BE2C (cell line): ENCODE measurements at places on chromosomes 12 and 14.
A peak's percentile ranks its signal among the peaks of the same experiment; 100 is the strongest.

GRCh38 chr14:105473033-105473676 lies 1.5 kb upstream of the CRIP2 start:
- peak; percentile 80 for DNase-seq

GRCh38 chr12:14850929-14851663 lies 7.8 kb upstream of the ART4 start:
- no peak for DNase-seq

GRCh38 chr12:13630354-13630753 lies 351.0 kb downstream of the GRIN2B start:
- no peak for DNase-seq

DNA sequence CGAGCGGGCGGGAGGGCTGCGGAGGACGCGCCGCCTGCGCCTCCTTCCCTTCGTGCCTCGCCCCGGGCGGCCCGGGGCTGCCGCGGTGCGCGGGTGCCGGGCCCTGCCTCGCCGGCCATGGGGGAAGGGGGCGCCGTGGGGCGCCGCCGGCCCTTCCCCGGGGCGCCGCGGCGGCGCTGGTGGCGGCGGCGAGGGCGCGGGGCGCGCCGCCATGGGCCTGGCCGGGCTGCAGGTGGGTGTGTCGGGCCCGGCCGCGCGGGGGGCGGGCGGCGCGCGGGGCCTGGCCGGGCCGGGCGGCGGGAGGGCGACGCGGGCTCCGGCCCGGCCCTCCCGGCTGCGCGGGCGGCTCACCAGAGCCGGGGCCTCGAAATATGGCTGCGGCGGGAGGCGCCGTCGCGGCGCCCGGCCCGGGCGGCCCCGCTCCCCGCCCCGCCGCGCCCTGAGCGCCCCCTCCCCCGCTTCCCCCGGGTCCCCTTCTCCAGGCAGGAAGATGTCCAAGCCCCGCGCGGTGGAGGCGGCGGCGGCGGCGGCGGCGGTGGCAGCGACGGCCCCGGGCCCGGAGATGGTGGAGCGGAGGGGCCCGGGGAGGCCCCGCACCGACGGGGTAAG lies 5.1 kb downstream of the KMT5A start:
- DNase-seq: peak; percentile 32

- DNase-seq: no peak
These were observed 144.5 kb upstream of the FBXO33 start for GRCh38 chr14:39576736-39577135.

- DNase-seq: no peak
These were observed 1278.4 kb upstream of the FLRT2 start for GRCh38 chr14:84251411-84252115.

DNA sequence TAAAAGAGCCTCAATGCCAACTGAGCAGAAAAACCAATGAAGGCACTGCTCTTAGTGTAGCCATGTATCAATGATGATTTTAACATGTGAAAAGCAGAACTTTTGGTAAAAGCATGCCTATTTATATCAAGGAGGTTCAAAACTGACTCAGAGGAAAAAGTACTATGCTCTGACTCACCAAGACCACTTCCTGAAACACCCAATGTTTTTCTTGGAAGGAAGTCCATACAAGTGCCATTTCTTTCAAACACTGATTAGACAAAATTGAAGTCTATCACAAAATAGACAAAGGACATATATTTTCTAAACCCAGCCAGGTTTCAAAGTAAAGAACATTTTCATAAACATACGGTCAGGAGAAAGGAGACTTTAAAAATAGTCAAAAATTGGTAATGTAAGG lies 88.6 kb downstream of the EPS8 start:
- DNase-seq: no peak

- peak; percentile 87 for DNase-seq
These were observed 39.0 kb downstream of the ACTN1 start for GRCh38 chr14:68939893-68940613.

- no peak for DNase-seq
These were observed 102.9 kb upstream of the RFLNA start for GRCh38 chr12:124191966-124192365.

GRCh38 chr12:92596383-92596782 lies 106.4 kb upstream of the PLEKHG7 start:
- DNase-seq: no peak

DNA sequence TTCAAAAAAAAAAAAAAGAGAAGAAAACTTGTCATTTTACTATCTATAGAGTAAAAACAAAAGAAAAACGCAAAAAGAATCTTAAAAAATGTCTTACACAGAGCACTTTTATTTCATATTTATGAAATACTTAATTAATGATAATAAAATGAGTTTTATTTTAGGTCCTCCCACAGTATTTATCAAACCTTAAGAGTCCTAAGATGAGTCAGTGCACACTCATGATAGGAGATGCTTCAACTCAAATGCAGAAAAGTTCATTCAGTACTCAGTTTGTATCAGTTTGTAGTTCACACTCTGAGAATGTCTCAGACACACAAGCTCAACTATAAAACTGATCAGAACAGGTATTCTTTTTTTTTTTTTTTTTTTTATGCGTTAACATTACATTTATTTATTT lies 41.7 kb downstream of the TRIM9 start:
- no peak for DNase-seq

DNA sequence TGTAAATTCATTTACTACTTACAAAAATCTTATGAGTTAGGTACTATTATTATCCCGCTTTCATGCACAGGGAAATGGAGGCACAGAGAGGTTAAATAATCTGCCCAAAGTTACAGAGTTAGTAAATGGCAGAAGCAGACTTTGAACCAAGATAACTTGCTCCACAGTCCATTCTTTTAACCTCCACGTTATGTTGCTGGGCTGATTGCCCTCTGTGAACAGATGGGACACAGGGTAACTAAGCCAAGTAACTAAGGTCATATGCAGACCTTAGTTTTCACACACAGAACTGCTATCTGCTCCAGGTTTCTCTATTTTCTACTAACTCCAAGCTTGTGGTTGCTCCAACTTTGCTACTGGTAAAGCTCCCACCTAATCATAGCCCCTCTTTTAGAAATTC lies 147.1 kb upstream of the IFNG-AS1 start:
- DNase-seq: no peak

DNA sequence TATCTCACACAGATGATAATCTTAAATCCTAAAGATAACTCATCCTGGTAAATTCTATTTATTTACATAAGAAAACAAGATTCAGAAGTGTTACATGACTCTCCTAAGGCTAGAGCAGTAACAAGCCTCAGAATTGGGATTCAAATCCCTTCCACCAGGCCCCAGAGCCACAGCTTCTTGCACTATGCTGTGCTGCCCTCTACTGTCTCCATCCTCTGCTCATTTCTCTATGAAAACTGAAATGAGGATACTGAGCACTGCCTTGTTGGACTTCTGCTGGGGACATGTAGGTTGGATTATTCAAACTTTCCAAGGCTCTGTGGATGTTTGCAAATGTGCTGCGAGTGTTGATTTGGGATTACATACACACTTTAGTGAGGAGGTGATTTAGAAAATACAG lies 23.5 kb upstream of the C12orf50 start:
- DNase-seq: peak; percentile 71

DNA sequence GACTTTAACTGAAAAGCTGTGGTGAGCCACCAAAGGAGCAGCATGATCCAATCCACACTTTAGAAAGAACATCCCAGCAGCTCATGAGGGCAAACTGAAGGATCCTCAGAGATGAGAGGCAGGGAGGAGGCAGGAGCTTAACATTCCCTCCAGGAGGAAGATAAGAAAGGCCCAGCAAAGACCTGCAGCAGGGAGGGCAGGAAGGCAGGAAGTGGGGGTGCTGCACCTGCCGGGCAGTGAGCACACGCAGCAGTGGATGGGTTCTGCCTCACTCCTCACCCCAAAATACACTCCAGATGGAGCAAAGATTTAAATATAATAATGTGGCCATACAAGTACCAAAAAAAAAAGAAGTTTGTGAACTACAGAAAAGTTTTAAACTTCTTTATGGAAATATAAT lies 48.4 kb downstream of the GCH1 start:
- no peak for DNase-seq
